T-cell (primary cell): ENCODE measurements at places on chromosomes 1 and 21. TPM values are rescaled to one million over a fixed set of nuclear protein-coding genes. Genes with fewer than 3 reads are reported as not detected.

The C2CD2 gene
- total RNA-seq, result 8.3 TPM

The LCE2D gene
- total RNA-seq, result not detected

The PAQR6 gene
- total RNA-seq, result 2.5 TPM

GRCh38 chr1:111603979-111604378 is 15.6 kb upstream of the RAP1A start:
- DNase-seq, result peak; percentile 73

DNA sequence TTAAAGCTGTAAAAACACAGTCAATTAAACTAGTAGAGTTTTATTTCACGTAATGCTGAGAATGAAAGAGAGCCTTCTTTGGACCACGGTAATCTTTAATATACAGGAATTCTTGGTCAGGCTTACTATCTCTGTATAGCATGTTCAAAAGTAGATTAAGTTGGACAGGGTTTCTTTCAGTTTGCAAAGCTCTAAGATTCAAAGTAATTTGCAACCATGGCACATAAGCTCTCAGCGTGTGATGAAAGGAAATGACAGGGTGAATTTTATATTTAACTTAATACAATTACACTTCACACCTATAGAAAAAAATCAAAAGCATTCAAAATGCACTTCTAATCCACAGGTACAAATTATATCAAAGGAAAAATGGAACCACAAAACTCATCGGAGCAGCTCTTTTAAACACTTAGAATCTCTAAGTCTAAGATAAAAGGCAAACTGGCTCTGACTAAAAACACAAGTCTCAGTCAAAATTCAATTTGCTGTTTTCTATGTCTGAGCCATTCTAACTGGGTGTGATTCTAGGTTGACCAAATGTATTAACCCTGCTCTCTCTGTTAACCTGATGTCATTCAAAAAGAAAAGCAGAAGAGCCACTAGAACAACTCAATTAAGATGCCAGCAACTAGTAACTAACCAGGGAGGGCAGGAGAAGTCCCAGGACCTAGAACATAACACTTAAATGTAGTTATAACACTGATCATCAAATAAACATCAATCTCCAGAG is 147.7 kb downstream of the RERE start:
- no peak for DNase-seq

- no peak for DNase-seq
These were observed 34.7 kb downstream of the LRP8 start for GRCh38 chr1:53293123-53293522.
